ENCODE measurements at places on chromosomes 7 and 10.

GRCh38 chr10:14123139-14123538 lies 207.6 kb downstream of the FRMD4A start:
- DNase-seq: no peak

GRCh38 chr7:114590298-114590697 lies 175.7 kb downstream of the FOXP2 start:
- no peak for DNase-seq

DNA sequence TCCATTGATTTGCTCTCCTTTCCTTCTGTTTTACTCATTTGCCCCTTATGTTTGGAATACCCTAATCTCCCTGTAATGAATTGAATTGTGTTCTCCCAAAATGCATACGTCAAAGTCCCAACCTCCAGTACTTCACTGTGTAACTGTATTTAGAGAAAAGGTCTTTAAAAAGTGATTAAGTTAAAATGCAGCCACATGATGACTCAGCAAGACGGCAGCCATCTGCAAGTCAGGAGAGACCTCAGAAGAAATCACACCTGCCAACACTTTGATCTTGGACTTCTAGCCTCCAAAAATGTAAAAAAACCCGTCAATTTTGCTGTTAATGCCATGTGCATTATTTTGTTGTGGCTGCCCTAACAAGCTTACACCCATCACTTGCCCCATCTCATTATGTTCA lies 85.3 kb upstream of the PCLO start:
- no peak for DNase-seq

DNA sequence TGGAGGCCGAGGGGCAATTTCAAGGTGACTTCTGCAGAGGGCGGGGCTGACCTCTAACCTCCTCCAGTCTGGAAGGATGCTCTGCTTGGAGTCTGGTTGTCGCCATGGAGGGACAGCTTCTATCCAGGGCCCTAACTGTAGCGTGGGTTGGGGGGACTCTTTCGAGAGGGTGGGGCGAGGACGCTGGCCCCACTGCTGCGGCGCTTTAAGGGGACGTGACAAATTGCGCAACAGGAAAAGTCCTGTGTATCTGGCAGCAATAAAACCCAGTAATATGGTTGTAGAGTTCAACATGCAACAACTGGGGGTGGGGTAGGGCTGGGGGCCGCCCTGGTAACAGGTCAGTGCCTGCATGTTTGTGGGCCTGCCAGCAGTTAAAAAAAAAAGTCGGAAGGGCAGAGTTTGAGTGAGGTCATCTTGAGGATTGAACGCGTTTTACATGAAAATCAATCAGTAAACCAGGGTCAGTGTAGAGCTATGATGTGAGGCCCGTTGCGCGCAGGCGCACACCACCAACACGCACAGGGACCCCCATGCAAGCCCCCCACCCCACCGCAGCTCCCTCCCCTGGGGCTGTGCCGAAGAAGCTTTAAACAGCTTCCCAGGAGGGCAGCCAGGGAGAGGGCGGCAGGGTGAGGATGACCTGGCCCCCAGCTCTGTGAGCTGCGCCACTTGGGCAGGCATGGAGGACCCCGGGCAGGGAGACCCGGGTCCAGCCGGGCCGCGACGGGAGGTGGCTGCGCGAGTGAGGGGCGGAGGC lies 4.3 kb downstream of the SHH start:
- DNase-seq: no peak

GRCh38 chr10:82377608-82378007 lies 502.6 kb downstream of the NRG3 start:
- DNase-seq: no peak

DNA sequence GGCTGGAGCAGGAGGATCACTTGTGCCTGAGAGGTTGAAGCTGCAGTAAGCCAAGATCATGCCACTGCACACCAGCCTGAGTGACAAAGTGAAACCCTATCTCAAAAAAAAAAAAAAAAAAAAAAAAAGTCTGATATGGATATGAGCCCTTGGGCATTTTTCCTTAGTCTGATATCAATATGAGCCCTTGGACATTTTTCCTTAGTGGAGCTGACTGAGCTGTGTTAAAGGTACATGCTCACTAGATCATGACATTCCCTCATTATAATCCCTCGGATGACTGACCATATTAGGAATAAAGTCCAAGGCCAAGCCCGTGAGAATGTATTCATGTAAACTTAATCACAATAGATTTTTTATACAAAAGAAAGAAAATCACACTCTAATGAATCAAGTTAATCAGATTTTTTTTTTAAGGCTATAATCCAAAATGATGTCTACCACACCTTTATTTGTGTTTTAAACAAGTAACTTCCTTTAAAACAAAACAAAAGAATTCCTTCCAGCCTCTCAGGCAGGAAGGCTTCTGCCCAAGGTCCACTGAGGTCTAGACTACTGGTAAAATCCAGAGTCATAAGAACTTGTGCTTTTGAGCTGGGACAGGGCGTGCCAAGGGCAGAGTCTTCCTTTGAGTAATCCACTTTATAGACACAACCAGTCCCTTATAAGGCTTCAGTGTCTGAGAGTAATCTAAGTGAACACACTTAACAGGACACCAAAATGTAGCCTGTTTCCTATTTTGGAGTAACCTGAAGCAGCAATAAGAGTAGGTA lies 5.5 kb downstream of the PPA1 start:
- no peak for DNase-seq

DNA sequence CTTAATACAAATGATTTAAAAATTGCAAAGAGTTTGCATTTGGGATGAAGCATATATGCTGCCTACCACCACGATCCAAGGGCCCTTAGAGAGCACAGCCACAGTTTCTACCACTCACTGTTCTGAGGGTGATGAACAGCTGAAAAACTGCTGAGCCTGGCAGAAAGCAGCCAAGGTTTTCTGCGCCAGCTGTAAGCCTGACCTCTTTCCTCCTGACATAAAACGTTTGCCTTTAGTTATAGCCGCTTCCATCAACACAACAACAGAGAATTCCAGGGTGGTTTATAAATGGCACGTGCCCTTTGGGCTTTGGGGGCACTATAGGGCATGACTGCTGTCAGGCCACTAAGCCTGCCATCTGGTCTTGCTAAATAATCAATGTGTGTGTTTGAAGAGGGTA lies 222.8 kb downstream of the RELN start:
- DNase-seq: no peak

- DNase-seq: no peak
Observed at GRCh38 chr10:33498391-33498891, 164.0 kb upstream of the NRP1 start.

GRCh38 chr10:3494131-3494837 lies 290.7 kb downstream of the KLF6 start:
- peak; percentile 18 for DNase-seq

Measured in IMR-90 (cell line).